Progenitor cell of endocrine pancreas (in vitro differentiated cells): ENCODE measurements at places on chromosomes 12 and 14.

DNA sequence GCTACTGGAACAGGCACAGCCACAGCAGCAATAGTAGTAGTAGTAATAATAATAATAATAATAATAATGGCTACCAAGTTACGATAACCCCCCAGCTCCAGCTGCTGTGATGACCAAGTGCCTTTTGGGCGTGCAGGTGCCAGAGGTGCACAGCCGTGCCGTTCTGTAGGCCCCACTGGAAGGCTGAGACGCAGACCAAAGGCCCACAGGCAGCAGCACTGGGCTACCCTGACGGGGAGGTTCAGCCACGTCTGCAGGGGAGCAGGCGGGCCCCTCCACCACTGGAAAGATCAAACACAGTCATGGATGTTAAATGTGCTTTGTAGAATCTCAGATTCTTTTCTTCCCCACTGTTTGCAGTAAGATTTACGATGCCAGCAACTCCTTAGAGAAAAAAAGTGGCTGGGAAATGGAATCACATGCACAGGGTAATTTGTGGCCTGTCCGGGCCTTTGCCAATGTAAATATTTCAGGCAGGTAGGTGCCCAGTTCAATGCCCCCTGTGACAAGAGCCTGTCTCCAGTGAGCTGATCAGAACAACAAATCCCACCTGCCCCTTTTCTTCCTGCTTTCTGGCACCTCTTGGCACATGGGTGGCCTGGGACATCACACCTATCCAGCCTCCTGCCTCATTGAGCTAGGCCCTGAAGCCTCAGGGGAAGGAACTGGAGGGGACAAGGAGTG is 32.6 kb downstream of the CCDC85C start:
- H3K27me3 ChIP-seq: no peaks in the 10 kb centered on the region
- H3K36me3 ChIP-seq: no peaks in the 10 kb centered on the region
- no peak for DNase-seq
- H3K4me1 ChIP-seq: peaks cover 67% of the 10 kb centered on the region

DNA sequence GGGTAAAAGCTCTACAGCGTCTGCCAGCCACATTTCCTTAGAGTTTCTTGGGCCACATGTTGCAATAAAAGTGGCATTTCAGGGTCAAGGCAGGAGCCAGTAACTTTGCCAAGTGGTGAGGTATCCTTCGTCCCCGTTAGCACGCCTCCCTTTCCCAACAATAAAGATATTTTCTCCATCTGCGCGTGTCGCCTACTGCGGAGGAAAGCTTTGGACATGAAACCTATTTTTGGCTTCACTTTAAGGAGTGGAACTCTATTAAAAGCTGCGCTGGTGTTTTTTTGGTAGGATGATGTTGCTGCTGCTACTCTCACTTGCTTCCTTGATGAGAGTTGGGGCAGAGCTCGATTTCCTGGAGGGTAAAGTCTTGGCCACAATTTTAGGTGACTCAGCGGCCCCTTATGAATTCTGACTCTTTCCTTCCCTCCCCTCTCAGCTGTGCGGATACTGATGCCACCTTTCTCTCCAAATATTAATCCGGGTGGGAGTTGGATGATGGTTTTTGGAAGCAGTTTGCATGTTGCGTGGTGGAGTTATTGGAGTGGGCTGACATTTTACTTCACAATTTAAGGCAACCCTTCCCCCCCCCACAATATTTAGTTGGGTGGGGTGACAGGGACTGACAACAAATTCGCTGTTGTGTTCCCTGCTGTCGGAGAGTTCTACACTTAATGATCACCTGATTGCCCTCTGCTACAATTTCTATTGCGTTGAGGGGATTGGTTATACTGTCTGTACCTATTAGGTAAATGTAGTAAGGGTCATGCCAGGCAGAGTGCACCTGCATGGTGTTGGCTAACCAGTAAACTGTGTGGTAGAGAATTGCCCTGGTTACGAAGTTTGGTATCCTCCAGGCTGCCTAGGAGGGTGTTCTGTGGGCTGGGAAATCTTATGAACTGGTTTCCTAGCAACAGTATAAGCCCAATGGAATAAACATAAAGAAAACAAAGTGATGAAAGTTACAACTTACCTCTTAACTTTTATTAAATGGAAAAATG is 1.1 kb downstream of the CCDC91 start:
- peak overlapping the region; percentile 98 for H3K27ac ChIP-seq
- H3K4me1 ChIP-seq: peaks cover 14% of the 10 kb centered on the region
- peak overlapping the region; percentile 92 for H3K4me3 ChIP-seq
- no peak for DNase-seq

- H3K27ac ChIP-seq: no peak overlapping the region
- no peaks in the 10 kb centered on the region for H3K4me1 ChIP-seq
- DNase-seq: no peak
- H3K4me3 ChIP-seq: no peak overlapping the region
- no peaks in the 10 kb centered on the region for H3K27me3 ChIP-seq
- peaks cover 5% of the 10 kb centered on the region for H3K36me3 ChIP-seq
Measured at GRCh38 chr12:47231456-47231855, 151.7 kb upstream of the AMIGO2 start.

DNA sequence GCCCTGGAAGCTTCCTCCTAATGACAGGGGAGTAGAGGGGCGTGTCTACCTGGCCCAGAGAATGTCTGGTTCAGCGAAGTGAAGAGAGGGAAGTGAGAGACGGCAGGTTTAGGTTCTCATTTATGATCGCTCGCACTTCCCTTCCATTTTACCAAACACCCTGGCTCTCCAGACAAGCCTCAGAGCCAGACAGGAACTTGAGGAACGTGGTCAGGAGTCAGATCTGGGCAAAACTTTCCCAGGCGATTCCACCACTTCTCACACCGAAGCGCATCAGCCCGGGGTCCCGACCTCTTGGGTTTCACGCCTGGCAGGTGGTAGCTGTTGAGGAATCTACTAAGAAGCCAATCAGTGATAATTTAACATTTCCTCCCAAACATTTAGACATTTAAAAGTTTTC is 21.3 kb downstream of the ACTN1 start:
- no peak overlapping the region for H3K27ac ChIP-seq
- H3K4me1 ChIP-seq: peaks cover 14% of the 10 kb centered on the region
- no peak overlapping the region for H3K4me3 ChIP-seq
- DNase-seq: no peak

DNA sequence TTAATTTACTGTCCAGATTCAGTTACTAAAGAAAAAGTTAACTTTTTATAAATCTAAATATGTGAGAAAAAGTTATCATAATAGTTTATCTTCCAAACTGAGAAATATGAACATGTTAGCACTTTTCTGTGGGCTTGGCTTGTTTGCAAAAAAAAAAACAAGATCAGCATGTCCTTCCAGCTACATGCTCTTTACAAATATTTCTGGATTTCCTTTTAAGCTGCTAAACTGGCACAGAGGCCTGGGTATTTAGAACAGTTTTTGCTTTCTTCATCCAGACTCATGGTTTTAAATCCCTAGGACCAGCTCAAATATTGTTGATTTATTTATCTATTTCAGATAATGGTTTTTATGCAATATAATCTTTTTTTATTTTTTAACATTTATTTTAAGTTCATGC is 1444.5 kb upstream of the FLRT2 start:
- no peaks in the 10 kb centered on the region for H3K27me3 ChIP-seq
- no peak overlapping the region for H3K4me3 ChIP-seq
- no peak overlapping the region for H3K27ac ChIP-seq
- H3K36me3 ChIP-seq: no peaks in the 10 kb centered on the region
- DNase-seq: no peak

- no peak overlapping the region for H3K4me3 ChIP-seq
- DNase-seq: no peak
- H3K4me1 ChIP-seq: no peaks in the 10 kb centered on the region
- H3K36me3 ChIP-seq: peaks cover 2% of the 10 kb centered on the region
- no peak overlapping the region for H3K27ac ChIP-seq
Measured at GRCh38 chr12:113284751-113285150, 50.2 kb downstream of the SLC8B1 start.

DNA sequence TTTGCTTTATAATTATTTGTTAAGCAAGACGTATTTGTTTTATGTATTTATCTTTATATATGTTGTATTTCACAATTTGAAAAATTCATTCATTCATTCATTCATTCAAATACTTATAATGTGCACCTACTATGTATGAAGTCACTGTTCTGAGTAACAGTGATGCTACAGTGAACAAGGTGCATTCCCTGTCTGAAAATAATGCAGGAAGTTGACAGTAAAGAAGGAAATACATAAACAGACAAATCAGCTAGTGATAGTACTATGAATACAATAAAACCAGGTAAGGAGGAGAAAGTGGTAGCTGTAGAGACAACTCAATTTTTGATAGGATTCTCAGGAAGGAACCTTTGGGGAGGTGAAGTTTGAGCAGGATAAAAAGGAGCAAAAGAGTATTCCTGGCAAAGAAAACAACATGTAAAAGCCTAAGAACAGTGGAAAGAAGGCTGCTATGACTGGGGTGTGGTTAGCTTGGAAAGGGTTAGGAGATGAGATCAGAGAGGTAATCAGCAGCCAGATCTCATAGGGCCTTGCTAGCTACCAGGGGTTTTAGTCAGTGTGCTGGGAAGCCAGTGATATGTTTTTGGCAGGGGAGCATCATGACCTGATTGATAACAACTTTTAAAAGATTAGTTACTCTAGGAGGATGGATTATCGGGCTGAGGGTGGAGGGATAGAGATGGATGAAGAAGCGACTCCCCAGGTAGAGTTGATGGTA is 17.4 kb downstream of the BICDL1 start:
- H3K36me3 ChIP-seq: no peaks in the 10 kb centered on the region
- peak overlapping the region; percentile 43 for H3K27ac ChIP-seq
- peaks cover 12% of the 10 kb centered on the region for H3K4me1 ChIP-seq
- DNase-seq: no peak
- H3K27me3 ChIP-seq: no peaks in the 10 kb centered on the region

- H3K27me3 ChIP-seq: no peaks in the 10 kb centered on the region
- H3K36me3 ChIP-seq: peaks cover 2% of the 10 kb centered on the region
- H3K4me3 ChIP-seq: peak overlapping the region; percentile 98
- peaks cover 24% of the 10 kb centered on the region for H3K4me1 ChIP-seq
- peak; percentile 45 for DNase-seq
Measured at GRCh38 chr12:79934281-79935020, 446 bp downstream of the PPP1R12A start.

DNA sequence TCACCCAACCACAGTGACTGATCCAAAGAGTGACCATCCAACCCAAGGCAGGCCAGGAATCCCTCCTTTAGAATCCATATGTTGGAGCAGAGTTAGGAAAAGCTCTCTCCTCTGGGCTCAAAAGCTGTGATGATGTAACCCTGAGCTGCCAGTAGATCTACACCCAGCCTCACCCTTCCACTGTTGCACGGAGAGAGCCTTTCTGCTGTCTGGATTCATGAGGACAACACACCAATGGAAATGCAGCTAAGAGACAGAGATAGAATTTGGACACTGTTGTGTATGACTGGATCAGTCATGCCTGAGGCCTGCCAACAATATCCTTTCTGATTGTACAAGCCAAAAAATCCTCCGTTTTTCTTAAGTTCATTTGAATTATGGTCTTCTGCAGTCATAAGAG is 4.4 kb upstream of the OR6J1 start:
- H3K27ac ChIP-seq: no peak overlapping the region
- H3K4me1 ChIP-seq: peaks cover 4% of the 10 kb centered on the region
- DNase-seq: no peak
- H3K36me3 ChIP-seq: no peaks in the 10 kb centered on the region
- peaks cover 4% of the 10 kb centered on the region for H3K27me3 ChIP-seq

DNA sequence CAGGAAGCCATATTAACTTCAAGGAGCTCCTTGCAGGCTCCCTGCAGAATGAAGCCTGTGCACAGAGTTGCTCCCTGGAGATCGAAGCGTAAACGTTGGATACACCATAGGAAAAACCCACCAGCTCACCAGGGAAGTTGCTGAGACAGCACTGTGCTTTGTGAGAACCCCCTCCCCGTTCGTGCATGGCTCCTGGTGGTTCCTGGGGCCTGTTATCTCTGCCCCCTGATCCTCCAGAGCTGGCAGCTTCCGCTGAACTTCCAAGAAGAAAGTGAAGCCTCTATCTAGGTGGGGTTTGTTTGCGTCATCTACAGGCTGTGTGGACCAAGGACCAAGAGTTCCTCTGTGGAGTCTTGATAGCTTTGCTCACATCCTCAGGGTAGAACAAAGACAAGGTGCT is 2.4 kb upstream of the CCDC85C start:
- no peak for DNase-seq
- no peak overlapping the region for H3K27ac ChIP-seq
- peaks cover 18% of the 10 kb centered on the region for H3K4me1 ChIP-seq
- no peak overlapping the region for H3K4me3 ChIP-seq
- no peaks in the 10 kb centered on the region for H3K36me3 ChIP-seq

GRCh38 chr12:85299053-85299452 is 19.0 kb downstream of the ALX1 start:
- peaks cover 3% of the 10 kb centered on the region for H3K36me3 ChIP-seq
- peaks cover 4% of the 10 kb centered on the region for H3K4me1 ChIP-seq
- no peak overlapping the region for H3K27ac ChIP-seq
- no peak for DNase-seq

GRCh38 chr12:109611223-109611622 is 37.6 kb downstream of the MVK start:
- H3K36me3 ChIP-seq: no peaks in the 10 kb centered on the region
- H3K4me3 ChIP-seq: no peak overlapping the region
- DNase-seq: no peak
